ENCODE measurements at places on chromosomes 4 and X.

DNA sequence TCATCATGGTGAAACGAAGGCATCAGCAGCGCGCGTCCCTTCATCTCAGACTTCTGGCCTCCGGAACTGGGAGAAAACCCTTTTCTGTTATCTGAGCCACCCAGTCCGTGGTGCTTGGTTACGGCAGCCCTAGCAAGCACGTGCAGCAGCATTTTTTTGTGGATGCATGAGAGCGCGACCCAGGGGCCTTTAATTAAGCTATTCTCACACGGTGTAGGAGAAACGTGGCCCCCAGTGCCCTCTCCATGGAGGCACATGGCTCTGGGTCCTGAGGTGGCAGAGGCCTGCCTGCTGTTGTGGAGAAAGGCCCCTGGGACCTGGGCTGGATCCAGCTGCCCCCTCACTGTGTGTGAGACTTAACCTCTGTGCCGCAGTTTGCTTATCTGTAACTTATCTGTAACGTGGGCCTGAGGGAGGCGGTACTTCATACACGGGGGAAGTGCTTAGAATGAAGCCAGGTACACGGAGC lies 9.5 kb downstream of the CLCN4 start:
- DNase-seq = no peak

- DNase-seq = no peak
These were observed 129.2 kb upstream of the PAK3 start for GRCh38 chrX:110966839-110967238.

- no peak for DNase-seq
These were observed 54.1 kb downstream of the XAGE2 start for GRCh38 chrX:52422884-52423283.

DNA sequence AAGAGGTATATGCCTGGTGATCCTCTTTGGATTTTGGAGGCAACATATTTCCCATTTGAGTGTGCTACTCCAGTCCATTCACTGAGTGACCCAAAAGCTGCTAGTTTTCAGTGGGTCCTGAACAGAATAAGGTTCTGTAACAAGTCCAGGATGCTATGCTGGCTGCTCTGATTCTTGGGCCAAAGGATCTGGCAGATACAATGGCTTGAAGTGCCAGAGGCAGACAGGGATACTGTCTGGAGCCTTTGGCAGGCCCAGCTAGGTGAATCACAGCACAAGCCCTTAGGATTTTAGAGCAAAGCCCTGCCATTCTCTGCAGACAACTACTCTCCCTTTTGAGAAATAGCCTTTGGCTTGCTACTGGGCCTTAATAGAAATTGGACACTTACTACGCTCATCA lies 40.6 kb downstream of the DCHS2 start:
- no peak for DNase-seq

DNA sequence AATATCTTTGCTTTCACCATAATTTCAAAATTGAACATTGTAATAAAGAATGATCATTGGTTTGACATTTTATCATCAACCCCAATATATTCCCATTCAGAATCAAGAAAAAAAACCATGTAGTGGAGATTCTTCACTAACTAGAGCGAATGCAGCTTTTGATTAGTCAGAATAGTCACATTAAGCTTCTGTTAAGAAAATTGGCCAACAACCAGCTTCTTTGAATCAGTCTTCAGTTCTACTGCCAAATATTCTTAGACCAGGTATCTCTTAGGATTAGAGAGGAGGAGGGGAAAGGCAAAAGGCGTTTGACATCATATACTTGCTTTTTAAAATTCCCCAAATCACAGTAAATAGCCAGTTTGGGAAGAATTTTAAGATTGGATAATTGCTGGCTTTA lies 22.2 kb upstream of the TBC1D8B start:
- DNase-seq = no peak

DNA sequence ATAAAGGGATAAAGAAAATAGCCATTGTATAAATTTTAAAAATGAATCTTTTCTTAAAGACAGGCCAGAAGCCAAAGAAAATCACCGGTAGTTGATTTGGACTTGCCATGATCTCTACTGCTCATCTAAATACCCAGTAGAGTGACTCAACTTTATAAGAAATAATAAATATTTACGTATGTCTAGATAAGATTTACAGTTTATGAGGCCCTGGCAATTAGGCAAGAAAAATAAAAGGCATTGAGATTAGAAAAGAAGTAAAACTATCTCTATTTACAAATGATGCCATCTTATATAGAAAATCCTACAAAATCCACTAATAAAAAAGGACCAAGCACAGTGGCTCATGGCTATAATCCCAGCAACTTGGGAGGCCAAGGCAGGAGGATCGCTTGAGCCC lies 765.5 kb upstream of the HTR2C start:
- no peak for DNase-seq

GRCh38 chrX:40097504-40098263 lies at the start of gene BCOR:
Gene BCOR (minus strand): TSS chrX:40097958. CDS start chrX:40077929, 20,029 bp downstream.
- peak; percentile 50 for DNase-seq

GRCh38 chrX:130482871-130483270 lies 81.1 kb downstream of the RBMX2 start:
- no peak for DNase-seq

- DNase-seq = no peak
These were observed 819.2 kb downstream of the RAPGEF2 start for GRCh38 chr4:159922119-159922518.

DNA sequence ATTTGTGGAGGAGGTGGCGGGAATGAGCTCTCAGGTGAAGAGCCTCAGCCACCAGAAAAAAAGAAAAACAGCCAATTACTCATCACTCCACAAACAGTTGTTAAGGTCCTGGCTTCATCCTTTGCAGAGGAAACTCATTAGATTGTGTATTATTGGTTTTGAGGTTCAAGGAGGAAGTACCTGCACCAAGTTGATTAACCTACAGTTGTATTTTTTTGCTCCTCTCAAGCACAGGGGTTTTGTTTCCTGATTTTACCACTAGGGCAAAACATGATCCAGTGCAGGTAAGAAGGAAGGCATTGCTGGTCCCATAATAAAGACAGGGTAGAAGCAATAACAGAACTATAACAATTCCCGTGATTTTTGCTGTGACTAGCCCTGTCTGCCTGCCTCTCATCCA lies 84.0 kb upstream of the QRFPR start:
- no peak for DNase-seq

GRCh38 chr4:71380788-71381187 lies 42.0 kb downstream of the SLC4A4 start:
- no peak for DNase-seq

GRCh38 chrX:7614616-7615015 lies 228.4 kb upstream of the VCX start:
- DNase-seq = no peak

- no peak for DNase-seq
These were observed 23.7 kb downstream of the FAM114A1 start for GRCh38 chr4:38891051-38891983.

GRCh38 chr4:25977397-25978170 lies 63.6 kb downstream of the SMIM20 start:
- DNase-seq = no peak

- no peak for DNase-seq
These were observed 274.3 kb upstream of the PPARGC1A start for GRCh38 chr4:24164054-24164693.

DNA sequence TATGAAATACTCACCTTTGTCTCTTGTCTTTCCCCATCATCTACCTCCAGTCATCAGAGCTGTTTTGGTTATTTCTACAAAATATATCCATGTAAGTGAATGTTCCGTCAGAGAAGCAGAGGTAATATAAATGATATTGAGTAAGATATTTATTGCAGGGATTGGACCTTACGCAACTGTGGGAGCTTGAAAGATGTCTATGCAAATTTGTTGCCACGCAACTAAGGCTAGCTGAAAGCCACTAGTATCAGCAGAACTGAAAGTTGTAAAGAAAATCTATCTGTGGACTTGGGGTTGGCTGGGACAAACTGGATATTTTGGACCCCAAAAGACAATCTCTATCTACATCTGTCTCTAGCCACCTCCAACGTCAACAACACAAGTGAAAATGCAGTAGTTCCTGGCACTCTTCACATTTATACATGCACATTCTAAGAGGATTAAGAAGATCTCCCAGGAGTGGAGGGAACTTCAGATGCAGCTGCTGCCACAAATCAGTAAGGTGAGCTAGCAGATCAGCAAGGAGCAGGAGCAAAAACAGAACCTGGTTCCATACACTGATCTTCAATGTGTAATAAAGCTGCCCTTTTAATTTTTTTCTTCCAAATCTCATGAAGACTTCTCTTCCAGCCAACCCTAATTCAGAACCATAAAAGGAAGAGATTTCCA lies 8.5 kb upstream of the CCSER1 start:
- no peak for DNase-seq

DNA sequence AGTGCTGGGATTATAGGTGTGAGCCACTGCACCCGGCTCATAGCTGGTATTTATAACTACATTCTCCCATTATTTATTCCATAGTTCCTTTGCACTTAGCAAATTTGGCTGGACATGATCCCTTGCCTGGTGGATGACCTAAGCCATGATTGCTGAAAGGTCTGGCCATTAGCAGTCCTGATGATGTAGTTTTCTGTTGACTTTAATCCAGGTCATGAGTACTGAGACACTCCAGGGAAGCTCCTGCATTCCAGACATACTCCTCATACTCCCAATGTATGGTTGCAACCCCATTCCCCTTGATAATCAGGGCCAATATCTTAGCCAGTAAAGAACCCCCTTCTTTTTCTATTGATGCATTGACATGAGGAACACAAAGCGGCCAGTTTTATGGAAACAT lies 24.4 kb upstream of the MGST2 start:
- no peak for DNase-seq

DNA sequence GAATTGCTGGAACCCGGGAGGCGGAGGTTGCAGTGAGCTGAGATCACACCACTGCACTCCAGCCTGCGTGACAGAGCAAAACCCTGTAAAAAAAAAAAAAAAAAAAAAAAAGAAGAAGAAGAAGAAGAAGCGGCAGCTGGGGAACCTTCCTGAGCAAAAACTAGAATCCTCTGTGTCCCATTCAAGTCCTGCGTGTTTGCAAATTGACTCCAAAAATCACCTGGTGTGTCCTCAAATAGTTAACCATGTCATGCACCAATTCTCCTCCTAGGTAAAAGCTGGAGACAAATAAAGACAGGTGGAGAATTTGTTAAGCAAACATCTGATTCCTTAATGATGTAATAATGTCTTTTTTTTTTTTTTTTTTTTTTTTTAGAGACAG lies 31.9 kb upstream of the ASMTL start:
- DNase-seq = no peak

- no peak for DNase-seq
These were observed 7.6 kb downstream of the SFRP2 start for GRCh38 chr4:153781280-153781679.

DNA sequence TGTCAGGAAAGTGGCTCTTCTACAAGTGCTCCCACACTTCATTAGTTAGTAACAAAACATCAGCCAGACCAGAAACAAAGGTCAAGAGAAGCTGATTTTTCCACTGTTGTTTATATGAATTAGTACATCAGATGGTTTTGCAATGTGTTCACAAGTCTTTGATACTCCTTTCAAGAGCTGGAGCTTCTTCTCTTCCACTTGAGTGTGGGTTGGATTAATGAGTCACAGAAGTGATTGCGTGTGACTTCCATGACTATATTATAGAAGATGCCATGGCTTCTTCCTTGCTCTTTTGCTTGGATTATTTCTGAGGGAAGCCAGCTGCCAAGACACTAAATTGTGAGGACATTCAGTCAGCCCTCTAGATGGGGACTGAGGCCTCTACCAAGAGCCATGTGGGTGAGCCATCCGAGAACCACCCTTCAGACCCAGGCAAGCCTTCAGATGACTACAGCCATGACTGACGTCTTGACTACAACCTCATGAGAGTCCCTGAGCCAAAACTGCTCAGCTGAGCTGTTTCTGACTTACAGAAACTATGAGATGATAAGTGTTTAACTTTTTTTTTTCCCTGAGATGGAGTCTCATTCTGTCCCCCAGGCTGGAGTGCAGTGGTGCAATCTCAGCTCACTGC lies 18.1 kb downstream of the SOWAHB start:
- no peak for DNase-seq
